ENCODE measurements at places on chromosomes 5 and 9.
A peak's percentile ranks its signal among the peaks of the same experiment; 100 is the strongest.

DNA sequence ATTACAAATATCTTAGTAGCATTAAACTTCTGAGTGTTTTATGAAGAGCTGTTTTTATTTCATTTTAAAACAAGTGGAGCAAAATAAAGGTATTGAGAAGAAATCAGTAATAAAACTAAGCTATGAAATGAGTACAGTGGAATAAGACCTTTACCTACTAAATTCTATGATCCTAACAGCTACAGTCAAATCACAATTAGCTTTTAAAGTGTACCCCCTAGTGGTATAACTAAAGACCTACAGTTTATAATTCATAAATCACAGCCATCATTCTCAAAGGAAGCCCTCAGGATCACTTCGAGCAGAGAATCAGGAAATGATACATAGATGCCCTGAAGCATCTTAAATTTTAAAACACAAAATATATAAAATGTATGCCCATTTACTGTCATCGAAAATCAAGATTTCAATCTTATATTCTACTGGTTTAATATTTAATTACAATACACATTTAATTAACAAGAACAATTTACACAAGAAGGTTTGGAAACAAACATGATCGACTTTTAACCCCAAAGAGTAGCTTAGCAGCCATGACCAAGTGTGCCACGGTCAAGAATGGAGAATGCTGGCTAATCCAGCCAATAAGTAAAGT is 12.3 kb downstream of the CCNH start:
- DNase-seq: no peak

DNA sequence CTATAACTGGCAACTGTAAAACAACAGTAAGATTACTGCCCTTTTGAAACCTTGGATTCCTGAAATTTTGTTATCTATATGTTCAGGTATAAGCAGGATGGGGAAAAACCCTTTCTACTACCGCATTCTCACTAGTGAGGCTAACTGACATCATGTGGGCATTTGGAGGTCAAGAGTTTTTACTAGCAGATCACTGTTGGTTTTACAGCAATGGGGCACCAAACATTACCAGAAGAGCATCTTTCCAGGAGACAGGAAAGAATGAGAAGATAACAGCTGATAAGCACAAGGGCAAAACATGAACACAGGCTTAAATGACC is 20.9 kb upstream of the TTC33 start:
- no peak for DNase-seq

GRCh38 chr9:108434502-108434901 is 421.3 kb downstream of the ACTL7B start:
- DNase-seq: no peak

DNA sequence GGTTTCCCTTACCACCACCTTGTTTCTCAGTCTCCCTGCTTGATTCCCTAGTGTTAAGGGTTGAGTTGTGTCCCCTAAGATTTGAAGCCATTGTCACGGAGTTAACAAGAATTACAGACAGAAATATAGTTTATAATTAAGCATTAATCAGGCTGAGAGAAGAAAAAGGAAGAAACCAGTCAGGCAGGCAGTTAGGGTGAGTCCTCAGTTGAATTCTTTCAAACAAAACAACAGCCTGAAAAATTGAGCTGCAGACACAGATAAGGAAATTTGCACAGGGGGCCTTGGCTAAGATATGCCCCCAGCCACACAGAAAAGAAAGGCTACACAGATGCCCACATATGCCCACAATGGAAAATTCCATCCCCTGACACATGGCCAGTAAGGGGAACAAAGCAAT is 111.7 kb upstream of the RAI14 start:
- no peak for DNase-seq

DNA sequence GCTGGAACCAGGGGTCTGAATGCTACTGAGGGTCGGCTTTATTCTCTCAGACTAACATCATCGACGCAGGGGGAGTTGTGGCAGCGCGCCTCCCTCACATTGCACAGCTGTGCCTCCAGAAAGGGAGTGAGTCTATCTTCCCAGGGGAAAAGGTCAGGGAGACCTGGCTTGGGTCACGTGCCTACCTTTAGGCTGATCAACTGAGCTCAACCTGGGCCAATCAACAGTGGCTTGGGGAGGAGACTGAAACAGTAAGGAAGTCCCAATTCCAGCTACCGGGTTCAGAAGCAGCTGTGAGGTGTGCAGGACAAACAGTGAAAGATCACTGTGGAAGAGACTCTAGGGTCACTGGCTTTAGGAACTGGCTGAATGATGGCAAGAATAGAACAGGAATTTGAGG is 14.3 kb downstream of the SNX30 start:
- no peak for DNase-seq

- no peak for DNase-seq
Observed at GRCh38 chr5:71769287-71769686, 50.2 kb downstream of the CARTPT start.

DNA sequence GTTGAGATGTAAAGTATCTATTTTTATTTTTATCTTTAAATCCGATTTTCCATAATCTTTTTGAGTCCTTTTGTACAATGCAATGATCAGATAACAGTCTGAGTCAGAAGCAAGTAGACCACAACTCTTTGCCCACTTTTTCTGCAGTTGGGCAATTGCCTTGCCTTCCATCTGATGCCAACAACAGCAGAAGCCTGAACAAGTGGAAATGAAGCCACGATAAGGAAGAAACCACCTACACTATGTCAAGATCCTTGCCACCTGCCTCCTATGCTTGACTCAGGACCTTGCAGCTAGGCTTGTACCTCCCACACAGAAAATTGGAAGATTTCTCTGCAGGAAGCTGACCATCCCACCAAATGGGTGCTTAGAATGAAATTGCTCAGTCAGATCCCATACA is 78.6 kb downstream of the ANXA1 start:
- DNase-seq: no peak

DNA sequence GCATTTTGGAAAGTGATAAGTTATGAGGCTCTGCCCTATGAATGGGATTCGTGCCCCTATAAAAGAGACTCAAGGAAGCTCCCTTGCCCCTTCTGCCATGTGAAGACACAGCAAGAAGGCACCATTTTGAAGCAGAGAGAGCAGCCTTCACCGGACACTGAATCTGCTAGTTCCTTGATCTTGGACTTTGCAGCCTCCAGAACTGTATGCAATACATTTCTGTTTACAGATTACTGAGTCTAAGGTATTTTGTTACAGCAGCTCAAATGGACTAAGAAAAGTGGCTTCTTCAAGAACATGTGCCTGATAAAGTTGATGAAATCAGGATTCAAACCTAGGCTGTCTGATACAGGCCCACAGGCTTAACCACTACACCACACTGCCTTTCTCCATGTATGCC is 131.6 kb upstream of the MAP3K1 start:
- DNase-seq: no peak

DNA sequence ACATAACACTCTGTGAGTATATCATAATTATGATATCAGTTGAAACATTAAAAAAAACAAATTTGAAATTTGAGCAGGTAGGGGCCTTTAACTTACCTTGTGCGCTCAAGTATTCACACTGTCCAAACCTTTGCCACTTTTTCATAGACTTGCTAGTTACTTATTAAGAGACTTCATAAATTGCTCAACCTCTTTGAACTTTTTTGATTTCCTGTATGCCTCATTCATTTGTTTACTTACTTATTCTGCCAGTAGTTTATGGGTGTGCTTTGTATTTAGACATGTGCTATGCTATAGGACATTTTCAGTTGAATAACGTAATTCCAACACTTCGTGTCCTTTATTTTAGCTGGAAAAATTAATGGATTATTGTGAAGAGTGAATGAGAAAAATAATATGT is 204.8 kb downstream of the HCN1 start:
- no peak for DNase-seq

DNA sequence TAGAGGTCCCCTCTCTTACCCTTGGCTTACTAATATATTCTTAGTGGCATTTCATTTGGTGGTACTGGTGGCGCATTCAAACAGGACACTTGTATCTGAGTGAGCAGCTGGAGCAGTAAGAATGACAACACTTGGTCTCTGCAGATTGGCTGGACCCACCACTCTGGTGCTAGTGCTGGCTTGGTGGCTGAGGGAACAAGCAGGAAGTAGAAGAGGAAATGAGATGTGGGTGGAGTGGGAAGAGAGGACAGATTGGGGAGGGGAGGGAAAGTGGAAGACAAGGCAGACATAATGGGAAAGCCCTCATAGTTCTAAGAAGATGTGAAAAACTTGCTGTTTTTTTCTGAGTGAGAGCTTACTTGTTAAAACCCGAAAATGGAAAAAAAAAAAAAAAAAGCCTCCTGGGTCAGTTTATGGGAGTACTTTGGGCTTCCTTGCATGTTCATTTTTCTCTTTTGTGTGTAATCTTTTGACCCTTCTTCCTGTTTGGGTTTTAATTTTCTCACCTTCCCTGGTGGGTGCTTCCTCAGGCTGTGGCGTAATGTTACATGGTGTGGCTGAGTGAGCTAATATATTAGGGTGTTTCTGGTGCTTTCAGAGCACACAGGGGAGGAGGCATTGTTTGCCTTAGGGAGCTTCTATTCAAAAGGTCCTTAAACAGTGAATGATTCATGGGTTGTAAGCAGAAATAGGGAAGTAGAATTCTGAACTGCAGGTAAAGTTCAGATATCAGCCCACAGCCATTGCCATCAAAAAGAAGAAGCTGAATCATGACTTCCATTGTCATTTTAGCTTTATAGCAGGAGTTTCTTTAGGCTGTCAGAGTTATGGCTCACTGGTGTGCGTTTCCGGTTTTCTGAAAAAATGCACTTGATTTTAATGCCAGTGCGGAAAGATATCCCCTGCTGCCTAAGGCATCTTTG is 52.3 kb downstream of the TLE4 start:
- DNase-seq: peak; percentile 1

DNA sequence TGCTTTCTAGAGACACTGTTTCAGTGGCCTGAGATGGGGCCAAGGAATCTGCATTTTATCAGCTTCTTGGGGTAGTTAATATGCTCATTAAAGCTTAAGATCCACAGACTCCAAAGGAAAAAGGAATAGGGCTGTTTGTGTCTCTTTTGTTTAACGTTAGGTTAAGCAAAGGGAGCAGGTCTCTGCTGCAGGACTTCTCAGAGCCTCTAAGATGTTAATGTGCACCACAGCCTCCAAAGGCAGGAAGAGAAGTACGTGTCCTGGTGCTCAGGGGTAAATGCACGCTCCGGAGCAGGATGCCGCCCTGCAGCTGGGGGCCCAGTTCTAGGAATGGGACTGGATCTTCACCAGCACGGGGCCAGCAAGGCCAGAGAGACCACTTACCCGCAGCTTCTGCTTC is 19.6 kb downstream of the SPARC start:
- DNase-seq: no peak

GRCh38 chr9:102069969-102070368 is 331.5 kb upstream of the GRIN3A start:
- no peak for DNase-seq

DNA sequence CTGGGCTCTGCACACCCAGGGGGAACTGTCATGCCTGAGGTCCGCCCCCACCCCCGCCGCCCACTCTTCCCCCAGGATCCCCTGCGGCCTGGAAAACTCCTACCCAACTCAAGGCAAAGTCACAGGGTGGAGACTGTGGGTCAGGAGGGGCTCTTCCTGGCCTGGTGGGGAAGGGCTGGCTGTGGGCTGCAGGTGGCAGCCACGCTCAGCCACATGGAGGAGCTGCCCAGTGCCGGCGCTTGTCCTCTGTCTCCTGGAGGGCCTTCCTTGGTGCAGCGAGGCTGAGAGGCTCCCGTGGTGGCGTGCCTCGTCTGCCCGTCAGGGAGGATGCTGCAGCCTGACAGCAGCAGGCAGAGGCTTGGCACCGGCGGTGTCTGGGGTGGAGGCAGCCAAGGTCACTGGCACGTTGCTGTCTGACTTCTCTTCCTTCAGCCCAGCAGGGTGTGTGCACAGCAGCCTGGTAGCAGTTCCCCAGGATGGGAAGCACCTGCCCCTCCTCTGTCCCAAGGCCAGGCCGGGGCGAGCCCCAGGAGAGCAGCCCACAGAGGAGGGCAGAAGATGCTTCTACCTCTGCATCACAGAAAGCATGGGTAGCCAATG is 78.1 kb downstream of the ADAMTS2 start:
- peak; percentile 1 for DNase-seq

DNA sequence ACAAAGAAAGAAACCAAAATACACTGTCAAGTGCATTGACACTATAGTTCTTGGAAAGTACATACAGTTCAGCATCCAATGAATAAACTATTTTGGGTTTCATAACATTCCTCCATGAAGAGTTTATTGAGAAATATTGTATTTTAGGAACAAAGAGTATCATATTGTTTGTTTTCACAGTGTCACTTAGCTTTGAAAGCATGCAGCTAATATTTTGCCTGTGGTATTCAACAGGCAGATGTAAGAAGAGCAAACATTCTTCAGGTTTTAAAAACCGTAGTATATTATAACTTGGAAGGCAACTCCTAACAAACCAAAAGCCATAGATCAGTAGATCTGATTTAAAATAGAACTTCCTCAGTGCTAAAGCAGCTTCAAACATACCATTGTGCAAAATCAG is 4.5 kb downstream of the PRELID2 start:
- no peak for DNase-seq

GRCh38 chr9:114156657-114157421 is 1.5 kb downstream of the COL27A1 start:
- DNase-seq: no peak

DNA sequence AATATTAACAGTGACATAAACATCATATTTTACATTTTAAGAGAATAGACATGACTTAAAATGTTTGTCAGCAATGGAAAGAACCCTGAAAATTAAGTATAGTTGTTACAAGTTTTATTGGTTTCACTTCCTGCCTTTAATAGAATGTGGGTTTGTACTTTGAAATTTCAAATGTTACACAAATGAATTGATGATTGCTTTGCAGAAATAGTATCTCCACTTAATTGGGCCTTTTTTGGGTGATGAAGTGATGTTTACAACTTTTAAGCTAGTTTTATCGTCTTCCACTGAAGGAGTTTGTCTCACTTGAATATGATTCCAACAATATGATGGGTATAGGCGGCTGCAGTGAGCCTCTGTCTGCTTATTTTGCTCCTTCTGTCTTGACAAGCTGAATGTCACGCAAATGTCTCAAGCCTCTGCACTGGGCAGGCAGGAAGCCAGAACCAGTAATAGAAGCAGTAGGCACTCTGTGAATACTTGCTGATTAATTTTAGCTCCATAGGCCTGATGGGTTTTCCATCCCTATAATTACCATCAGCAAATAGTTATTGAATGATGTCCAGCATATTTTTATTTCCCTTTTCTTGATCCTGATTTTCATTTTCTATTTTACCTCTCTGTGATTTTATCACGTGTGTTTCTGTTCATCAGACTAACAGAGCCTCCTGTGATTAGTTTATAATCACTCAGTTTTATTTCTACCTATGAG is 10.6 kb upstream of the NR3C1 start:
- no peak for DNase-seq

GRCh38 chr5:78661691-78662090 is 13.1 kb upstream of the LHFPL2 start:
- DNase-seq: no peak
